ENCODE measurements at places on chromosomes 16 and 17.

- no peak for DNase-seq
Measured at GRCh38 chr17:14366199-14366598, 65.3 kb downstream of the HS3ST3B1 start.

DNA sequence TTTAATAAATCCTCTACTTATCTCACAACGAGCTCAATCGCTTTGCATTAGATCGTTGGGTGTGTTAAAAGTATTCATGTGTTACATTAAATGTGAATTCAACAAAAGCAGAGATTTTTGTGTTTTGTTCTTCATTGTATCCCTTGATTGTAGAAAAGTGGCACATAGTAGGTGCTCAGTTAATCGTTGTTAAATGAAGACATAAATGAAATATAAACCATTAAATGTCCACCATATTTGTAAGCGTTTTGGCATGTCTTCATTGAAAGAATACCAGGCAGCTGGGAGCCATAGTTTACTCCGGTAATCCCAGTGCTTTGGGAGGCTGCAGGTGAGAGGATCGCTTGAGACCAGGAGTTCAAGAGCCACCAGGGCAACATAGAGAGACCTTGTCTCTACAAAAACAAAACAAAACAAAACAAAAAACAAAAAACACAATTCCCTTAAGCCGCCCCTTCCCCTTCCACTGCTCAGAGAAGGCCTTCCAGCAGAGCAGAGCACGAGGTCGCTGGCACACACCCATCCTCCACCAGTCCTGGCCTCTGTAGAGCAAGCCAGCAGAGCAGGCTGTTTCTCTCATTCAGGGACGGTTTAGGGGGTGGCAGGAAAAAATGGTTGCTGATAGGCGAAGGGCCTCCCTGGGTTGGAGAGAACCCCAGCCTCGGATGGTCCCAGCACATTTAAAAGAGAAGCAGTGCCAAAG lies 673 bp upstream of the CHD9 start:
- DNase-seq: no peak

GRCh38 chr17:750431-751037 lies 1.5 kb downstream of the GEMIN4 start:
- DNase-seq: no peak

DNA sequence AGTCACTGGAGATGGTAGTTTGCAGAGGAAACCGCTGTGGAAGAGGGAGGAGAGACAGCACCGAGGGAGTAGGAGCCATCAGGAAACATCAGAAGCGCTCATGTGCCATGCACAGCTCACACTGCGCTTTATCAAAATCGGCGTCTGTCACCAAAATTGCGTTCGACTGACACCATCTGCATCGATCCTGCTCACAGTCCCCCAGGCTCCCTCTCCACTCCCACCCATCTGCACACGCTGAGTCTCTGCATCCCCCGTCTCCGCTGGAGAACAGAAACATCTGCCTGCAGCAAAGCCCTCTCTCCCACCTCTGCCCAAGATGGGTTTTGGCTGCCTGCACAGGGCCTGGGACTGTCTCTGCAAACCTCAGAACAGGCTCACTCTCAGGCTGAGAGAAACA lies 187.5 kb upstream of the RPL38 start:
- DNase-seq: no peak

DNA sequence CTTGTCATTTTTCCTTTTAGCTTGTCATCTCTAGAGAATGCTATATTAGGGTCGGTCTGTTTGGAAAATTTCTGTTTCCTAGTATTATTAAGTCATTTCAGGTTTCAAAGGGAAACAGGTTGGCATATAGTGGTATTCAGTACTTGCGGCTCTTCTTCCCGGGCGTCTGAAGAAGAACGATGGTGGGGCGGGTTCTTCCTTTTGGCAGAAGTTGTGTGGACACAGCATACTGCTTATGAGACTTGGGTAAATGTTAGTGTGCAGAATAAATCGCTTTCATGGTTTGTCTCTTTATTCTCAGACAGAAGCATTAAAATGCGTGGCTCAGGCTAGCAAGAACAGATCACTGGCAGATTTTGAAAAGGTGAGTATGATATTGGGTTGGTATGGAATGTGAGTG lies 9.6 kb upstream of the CDK5R1 start:
- no peak for DNase-seq

DNA sequence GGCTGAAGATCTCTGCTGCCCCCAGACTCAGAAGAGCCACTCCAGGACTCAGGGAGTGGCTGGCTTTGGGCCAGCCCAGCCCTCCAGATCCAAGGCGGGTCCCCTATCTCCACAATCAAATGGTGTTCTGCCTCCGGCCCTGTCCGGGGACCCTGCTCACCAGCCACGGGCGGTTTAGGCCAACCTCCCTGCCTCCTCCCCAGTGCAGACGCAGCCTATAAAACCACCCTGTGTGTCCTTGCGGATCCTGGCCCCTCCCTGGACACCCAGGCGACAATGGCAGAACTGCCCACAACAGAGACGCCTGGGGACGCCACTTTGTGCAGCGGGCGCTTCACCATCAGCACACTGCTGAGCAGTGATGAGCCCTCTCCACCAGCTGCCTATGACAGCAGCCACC lies at the start of gene SLC12A3:
SLC12A3 (plus strand) TSS at position 248 of the 400 bp plus-strand sequence; CDS start at position 277, 29 bp downstream.
- DNase-seq: no peak

GRCh38 chr17:67922503-67922902 lies 73.8 kb downstream of the C17orf58 start:
- no peak for DNase-seq

DNA sequence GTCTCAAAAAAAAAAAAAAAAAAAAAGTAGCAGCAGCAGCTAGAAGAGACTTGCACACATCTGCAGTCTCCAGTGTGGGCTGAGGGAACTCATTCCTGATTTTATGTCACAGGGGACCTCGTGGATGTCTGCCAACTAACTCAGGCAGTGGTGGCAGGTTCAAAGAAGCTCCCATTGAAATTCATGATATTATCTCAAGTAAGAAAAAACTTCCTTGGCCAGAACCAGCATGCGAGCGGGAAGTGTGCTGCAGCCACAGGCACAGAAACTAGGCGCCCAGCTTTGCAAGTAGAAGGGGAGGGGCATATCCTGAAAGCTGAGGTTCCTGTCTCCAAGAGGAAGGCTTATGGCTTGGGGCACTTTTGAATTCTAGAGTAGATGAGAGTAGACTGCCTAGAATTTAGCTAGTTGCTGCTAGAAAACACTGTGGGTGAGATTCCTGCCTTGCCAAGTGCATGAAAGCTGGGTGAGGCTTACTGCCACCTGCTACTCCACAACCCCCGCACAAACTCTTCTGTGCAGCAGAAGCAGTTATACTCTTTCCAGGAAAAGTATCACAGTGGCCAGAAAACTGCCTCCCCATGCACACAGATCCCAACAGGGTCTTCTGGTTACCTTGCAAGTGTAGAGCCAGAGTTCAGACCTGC lies 603.8 kb upstream of the CA10 start:
- DNase-seq: no peak

DNA sequence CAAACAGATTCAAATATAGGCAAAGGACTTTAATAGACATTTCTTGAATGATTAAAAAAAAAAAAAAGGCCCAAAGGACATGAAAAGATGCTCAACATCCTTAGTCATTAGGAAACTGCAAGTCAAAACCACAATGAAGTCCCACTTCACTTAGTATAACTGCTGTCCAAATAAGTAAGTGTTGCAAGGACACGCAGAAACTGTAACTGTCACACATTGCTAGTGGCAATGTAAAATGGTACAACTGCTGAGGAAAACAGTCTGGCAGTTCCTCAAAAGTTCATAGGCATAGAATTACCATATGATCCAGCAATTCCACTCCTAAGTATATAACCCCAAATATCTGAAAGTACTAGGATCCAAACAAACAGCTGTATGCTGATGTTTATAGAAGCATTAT lies 112.7 kb downstream of the BRIP1 start:
- DNase-seq: no peak

GRCh38 chr17:62963296-62963695 lies 2.7 kb upstream of the TANC2 start:
- DNase-seq: peak; percentile 24

GRCh38 chr17:51132964-51133319 lies 12.3 kb upstream of the SPAG9 start:
- no peak for DNase-seq

- no peak for DNase-seq
Measured at GRCh38 chr17:77144227-77144626, 3.5 kb downstream of the SEC14L1 start.

DNA sequence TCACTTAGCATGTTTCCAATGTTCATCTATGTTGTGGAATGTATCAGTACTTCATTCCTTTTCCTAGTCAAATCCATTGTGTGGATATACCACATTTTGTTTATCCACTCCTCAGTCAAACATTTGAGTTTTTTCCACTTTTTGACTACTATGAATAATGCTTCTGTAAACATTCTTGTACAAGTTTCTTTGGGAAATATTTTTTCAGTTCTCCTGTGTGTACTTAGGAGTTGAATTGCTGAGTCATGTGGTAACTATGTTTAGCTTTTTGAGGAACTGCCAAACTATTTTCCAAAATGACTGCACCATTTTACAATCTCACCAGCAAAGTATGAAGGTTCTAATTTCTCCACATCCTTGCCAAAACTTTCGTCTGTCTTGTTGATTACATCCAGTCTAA lies 223.7 kb upstream of the AXIN2 start:
- peak; percentile 97 for DNase-seq

DNA sequence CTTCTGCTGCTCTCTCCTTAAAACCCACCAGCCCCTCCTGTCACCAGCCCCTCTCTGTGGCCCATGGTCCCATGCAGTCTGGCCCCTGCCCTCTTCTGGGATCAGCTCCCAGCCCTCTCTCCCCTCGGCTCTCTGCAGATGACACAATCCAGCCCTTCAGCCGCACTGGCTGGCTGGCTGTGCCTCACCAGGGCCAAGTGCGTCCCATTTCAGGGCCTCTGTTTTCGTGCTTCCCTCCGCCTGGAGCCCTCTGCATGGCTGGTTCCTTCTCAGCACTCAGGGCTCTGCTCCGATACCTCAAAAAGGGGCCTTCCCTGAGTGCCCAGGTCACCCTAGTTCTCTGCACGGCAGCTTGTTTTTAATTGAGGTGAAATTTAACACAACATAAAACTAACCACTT lies 124.3 kb downstream of the SOCS1 start:
- no peak for DNase-seq

DNA sequence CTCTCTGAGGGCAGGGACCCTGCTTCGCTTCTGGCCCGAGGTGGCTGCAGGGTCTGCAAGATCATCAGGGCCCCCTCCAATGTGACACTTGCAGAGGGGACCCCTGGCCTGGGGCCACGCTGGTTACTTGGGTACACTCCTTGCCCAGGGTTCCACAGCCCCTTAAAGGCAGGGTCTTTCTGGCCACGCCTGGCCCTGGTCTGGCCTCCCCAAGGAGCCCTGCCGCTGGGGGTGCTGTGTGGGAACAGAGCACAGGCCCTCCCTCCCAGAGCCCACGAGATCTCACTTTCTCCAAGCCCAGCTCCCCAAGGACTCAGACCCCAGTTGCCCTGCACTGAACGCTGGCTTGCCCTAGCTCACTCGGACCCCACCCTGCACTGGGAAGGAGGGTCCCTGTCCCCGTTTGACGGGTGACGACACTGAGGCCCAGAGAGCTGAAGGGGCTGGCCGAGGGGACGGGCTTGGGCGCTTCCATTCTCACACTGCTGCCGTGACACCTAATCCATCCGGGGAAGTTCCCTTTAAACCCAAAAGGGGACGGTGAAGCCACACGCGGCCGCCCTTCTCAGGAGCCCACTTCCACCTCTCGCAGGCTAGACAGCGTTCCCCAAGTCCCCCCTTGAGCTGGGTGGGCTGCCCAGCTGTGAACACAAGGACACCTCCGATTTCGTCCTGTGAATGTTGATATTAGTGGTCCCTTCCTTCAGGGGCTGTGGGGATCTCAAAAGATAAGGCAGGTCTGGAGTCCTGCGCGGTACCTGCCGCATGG lies 26.9 kb upstream of the OSGIN1 start:
- no peak for DNase-seq

DNA sequence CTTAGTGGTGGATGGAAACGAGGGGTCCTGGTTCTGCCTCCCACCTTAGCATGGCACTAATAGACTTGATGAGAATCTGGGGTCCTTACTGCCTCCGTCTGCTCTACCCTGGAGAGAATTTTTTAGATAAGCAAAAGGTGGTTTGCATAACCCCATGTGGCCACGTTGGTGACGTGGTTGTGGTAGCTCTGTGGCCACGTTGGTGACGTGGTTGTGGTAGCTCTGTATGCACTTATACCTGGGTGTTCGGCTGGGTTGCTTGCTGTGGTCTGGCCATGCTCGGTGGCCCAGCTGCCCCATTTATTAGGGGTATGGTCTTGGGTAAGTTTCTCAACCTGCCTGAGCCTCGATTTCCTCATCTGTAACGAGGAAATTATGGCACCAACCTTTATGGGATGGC lies 13.0 kb downstream of the SPIRE2 start:
- no peak for DNase-seq

- no peak for DNase-seq
Measured at GRCh38 chr17:58039975-58040374, 32.9 kb upstream of the SRSF1 start.

- no peak for DNase-seq
Measured at GRCh38 chr16:24736758-24737157, 7.3 kb downstream of the TNRC6A start.

GRCh38 chr17:15884731-15885130 lies 60.2 kb upstream of the ADORA2B start:
- peak; percentile 25 for DNase-seq

GRCh38 chr17:19305256-19305655 lies 57.3 kb downstream of the B9D1 start:
- no peak for DNase-seq

GRCh38 chr17:17575360-17576251 lies 15.9 kb downstream of the PEMT start:
- DNase-seq: no peak

DNA sequence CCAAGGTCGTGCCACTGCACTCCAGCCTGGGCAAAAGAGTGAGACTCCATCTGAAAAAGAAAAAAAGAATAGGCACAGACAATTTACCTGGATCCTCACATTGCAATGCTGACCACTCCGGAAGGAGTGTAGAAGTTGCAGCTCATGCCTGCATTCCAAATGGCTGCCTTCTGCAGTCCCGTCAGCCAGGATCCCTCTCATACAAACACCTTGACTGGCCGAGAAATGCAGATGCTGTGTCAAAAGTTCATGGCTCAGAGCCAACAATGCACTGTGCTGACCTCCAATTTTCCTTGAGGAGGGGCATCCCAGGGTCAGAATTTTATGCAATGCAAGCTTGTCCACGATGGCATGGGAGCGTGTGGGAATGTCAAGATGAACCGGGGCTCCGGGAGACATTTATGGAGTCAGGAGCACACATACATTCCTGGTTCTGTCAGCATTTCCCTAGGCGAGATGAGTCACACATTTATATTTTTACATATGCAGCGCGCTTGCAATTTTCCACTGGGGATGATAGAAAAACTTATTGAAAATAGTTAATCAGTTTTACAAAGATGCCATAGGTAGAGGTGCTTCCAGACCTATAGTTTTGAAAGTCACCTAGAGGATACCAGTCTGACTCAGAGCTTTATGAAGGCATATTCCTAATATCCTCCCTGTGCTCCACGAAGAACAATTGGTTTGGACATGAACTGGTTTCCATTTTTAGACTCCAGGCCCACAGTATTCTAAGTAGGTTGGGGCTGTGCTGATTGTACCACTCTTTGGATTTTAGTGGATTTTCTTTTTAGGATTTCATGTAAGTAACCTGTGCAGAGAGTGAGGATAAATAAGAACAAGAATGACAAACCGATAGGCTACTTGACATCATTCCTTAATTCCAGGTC lies 614.6 kb downstream of the MAF start:
- no peak for DNase-seq

Data from fibroblast of skin of left quadriceps (primary cell).